CD4-positive, alpha-beta T cell treated with Interferon gamma for 1 hour (primary cell): ENCODE measurements at places on chromosomes 7 and 10.

DNA sequence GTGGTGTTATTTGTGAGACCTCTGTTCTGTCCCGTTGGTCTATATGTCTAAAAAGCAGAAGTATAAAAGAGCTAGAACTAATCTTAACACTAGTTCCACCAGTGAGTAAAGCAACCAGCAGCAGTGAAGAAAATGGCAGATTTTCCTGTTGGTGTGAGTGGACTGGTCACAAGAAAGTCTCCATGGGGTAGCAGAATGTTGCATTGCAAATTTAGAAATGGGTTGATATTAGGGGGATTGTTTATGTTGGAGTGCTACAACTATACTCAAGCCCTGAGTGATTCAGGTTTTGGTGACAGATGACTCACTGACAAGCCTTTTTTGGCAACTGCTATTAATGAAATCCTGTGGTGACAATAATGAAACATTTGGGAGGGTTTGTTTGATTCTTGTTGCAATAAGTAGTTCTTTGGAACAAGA lies 5.6 kb downstream of the AVL9 start:
- DNase-seq, result no peak

DNA sequence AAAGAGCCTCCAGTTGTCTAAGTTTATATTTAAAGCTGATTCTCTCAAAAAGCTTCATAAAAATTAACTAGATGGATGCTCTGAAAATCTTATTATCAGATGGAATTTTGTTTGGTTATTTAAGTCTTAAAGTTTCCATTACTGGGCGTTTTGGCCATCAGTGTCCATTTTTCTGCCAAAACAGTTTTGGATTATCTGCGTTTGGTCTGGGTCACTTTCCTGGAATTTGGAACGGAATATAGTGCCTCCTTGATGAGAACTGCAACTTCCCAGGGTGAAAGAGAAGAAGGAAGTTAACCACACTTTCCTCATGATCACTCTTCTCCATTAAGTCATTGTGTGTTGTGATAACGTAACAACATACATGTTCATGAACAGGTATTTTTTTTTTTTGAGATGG lies 764.9 kb upstream of the AUTS2 start:
- no peak for DNase-seq

- no peak for DNase-seq
Observed at GRCh38 chr7:28364082-28364481, 48.2 kb upstream of the CREB5 start.

DNA sequence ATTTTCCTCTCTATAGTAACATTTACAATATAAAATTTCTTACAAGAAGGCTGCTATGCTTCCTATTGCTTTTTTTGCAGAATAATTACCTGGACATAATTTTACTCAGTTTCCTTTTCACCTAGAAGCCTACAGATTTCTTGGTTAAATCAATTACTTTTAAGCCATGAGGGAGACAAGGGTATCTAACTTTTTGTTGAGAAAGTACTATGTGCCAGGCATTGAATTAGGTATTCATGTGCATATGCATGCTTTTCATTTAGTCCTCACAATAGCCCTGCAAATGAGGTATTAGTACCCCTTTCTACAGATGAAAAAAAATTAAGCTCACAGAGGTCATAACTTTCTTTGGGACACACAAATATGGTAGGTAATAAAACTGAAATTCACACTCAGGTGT lies 16.4 kb downstream of the PCGF6 start:
- no peak for DNase-seq

DNA sequence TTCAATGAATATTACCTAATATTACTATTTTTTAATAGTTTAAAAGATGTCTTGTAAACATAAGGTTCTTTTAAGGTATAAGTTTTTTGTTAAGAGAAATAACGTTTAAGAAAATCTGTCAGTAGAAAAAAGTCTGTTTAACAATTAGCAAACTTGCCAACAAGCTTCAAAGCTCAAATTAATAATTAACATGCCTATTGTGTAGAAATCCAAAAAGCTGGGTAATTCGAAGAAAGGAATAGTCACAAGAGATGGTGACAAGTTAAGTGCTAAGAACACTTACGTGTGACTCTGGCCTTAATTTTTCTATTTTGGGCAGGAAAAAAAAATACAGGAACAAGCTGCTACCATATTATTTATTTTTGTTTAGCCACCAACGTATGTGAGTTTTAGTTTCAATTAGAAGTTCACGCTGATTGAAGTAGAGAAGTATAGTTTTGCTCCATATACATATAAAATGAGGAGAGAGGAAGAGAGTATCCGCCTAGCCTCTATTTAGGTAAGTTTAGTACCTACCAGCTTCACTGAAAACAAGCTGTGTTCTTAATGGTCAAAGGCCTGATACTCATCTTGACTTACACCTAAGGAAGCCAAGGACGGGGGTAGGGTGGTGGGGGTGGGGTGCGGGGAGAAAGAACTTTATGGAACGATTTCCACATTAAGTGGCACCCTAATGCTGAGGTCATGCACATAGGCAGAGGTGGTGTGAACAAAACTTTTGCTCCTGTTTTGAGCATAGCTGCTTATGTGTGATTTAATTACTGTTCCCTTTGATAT lies 43.4 kb upstream of the AGBL3 start:
- DNase-seq, result no peak

DNA sequence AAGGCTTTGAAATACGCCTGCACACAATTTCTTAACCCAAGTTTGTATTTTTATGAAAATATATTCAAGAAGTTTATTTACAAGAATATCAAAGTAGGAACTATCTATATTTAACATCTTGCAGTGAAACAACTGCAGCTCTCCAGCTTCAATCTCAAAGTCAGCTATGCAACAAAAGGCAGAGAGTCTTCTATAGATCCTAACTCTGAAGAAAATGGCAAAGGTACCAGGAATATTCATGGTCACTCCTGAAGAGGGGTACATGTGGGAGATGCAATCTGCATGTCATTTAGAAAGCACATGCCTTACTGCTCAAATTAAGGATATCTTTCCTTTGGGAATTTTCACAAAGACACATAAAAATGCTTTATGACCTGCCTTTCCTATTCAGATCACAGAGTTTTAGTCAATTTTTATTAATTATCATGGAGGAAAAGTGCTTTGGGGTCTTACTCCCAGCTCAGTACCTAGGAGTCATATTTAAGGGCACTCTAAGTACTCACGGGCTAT lies 1.5 kb downstream of the ANK3 start:
- DNase-seq, result no peak

DNA sequence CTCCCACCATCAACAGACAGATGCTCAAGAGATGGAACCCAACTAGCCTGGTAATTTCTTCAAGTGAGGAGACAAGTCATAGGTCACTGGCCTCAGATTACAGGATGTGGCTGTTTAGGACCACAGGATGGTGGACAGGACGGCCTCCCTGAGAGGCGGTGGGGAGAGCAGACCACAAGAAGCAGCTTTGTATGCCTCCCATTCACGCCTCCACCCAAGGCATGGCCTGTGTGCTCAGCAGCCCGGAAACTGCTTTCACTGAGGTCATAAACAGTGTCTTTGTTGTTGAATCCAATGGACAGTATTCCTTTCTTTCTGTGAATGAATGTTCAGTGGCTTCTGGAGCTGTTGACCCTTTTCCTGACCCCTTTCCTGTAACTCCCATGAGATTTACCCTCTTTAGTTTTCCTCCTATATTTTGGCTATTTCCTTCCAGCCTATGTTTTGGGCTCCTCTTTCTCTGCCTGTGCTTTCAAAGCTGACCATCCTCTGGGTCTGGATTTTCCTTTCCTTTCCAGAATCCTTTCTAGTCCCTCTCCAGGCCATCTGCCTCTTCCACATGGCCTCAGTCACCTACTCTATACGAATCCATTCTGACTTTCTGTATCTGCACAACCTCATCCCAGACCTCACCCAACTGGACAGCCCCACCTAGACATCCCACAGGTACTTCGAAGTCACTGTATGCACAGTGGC lies 32.4 kb upstream of the INPP5F start:
- DNase-seq, result no peak

GRCh38 chr10:110022716-110023504 lies 15.1 kb downstream of the ADD3 start:
- no peak for DNase-seq
